ENCODE measurements at places on chromosomes 12 and 14.

- DNase-seq, result no peak
Observed at GRCh38 chr14:89428546-89429198, 11.6 kb upstream of the FOXN3 start.

DNA sequence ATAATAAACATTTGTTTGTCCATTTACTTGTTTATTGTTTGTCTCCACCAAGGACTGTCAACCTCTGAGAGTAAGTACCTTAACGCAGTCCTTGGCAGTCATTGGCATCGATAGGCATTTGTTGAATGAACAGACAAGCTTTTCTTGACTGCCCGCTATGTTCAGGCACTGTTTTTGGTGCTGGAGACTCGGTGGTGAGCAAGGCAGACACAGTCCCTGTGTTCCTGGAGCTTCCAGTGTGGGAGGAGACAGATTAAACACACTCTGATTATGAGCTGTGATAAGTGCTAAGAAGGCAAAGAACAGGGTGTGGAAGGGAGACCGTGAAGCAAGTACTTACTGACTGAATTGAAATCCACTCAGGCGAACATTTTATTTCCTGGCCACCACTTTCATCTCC lies 1.2 kb downstream of the ATP6V0A2 start:
- DNase-seq, result no peak

GRCh38 chr14:49058511-49058910 lies 527.7 kb downstream of the RPS29 start:
- DNase-seq, result no peak

DNA sequence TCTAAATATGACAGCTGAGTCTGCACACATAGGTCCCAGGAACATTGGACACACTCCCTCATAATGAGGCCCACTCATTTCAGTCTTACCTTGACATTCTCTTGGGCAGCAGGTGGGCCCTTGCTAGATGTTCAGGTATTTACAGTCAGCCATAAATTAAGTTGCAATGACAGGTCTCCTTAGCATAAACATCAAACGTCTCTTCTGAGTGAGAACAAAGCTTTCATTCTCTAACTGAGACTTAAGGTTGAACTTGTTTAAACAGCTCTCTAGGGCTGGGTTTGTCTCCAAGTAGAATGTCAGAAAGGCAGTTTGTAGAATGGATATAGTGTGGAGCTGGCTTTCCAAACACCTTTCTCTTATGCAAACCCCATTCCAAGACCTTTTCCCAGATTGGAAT lies 10.3 kb downstream of the ACVR1B start:
- DNase-seq, result no peak

DNA sequence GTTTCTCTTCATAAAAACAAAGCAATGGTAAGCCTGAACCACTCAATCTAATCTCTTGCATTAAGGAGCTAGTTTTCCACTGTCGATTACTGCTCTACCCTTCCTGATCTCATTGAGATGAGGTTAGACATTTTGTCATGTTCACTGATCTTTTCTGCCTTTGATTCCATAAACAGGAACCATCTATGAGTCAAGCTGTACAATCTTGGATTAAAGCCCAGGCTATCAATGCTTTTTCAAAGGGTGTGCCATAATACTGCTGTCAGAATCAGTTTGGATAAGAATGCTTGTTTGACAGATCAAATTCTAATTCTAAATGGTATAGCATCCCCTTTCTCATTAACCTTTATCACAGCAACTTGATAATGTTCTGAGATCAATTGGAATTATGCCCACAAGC lies 16.1 kb downstream of the GRIP1 start:
- no peak for DNase-seq

DNA sequence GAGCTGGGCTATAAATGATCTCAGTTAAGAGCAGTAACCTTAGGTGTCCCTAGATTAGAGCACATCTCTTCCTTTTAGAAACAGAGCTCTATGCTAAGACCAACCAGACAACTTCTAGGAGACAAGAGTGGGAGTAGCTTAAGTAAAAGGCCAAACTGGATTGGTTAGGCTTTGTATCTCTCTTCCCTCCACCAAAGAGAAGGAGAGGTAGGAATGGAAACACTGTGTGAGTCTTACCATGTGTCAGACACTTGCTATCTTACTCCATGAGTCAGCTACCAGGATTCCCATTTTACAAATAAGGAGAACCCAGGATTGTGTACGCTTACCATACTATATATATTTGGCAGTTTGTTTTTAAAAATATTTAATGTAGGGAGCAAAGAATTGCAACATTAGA lies 122.9 kb downstream of the PAX9 start:
- DNase-seq, result no peak

DNA sequence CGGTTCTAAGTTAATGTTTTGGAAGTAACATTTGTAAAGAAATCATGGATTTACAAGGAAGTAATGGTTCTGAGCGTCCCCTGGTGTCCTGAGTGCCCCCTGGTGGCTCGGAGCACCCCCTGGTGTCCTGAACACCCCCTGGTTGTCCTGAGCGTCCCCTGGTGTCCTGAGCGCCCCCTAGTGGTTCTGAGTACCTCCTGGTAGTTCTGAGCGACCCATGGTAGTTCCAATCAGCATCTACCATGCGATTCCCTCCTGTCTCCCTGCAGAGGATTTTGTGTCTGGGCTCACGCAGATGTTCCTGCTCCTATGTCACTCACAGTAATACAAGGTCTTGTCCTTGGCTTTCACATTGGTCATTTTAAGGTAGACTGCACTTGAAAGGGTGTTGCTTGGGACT lies 1352.9 kb downstream of the TMEM121 start:
- DNase-seq, result no peak

DNA sequence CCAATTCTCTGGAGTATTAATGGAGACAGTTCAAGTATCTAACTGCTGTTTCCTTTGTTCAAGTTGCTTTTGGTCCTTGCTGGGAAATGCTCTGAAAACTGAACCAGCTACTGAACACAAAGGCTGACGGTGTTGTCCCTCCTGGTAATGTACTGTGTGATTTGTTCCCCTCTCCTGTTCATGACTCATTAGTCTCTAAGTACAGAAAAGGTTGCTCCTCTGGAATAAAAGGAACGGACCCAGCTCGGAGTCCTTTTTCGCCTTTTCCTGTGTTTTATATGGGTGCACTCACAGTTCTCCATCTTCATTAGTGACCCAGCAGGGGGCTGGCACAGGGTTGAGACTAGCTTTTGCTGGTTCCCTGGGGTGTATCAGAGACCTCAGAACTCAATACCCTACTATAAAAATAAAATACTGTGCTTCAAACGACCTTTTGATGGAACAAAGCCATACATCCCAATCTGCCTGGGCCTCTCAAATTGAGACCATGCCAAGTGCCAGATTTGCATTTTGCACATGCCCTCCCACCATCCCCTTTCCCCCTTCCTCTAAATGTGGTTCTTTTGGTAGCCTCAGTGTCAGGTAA lies 269.7 kb downstream of the RAD51B start:
- peak; percentile 68 for DNase-seq

DNA sequence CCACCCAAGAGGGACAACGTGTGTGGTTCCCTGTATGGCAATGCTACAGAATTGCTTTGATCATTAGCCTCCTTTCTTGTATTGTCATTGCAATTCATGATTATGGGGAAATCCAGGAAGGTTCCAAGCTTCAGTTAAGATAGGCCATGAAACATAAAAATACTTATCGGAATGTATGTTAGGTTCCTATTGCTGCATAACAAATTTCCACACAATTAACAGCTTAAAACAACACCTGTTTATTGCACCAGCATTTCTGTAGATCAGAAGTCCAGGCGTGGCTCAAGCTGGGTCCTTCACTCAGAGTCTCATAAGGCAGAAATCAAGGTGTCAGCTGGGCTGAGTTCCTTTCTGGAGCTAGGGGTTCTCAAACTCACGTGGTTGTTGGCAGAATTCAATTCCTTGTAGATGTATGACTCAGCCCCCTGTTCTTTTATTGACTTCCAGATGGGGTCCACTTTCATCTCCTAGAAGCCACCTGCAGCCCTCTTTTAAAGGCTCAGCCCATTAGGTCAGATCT lies 365.6 kb upstream of the TMPO start:
- DNase-seq, result no peak

DNA sequence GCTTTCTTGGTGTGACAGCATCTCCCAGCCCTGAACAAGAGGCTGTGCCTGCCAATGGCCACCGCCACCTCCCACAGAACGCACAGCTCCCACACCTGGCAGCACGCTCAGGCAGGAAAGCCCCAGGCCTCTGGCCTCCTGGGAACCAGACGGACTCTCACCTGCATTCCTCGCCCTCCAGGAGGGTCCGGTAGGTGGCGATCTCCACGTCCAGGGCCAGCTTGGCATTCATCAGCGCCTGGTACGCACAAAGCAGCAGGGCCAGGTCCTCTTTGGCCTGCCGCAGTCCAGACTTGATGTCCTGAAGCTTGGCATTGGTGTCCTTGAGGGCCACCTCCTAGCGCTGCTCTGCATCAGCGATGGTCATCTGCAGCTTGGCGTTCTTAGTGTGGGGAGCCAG lies 12.1 kb upstream of the KRT77 start:
- DNase-seq, result no peak

DNA sequence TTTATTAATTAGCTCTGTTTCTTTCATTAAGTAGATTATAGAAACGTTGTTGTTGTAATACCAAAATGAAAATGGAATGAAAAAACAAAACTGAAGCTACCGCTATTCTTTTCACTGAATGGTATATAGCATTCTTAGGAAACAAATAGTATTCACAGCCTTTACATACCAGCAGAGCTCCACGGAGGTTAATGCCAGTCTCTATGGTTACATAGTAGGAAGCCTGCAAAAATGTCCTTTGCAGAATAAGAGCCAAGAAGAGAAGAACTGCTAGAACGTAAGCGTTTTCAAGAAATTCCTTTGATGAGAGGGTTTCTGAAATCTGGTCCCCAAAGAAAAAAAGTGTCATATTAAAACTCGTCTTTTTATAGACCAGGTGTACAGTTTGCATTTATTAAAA lies 30.6 kb downstream of the ABCC9 start:
- no peak for DNase-seq

DNA sequence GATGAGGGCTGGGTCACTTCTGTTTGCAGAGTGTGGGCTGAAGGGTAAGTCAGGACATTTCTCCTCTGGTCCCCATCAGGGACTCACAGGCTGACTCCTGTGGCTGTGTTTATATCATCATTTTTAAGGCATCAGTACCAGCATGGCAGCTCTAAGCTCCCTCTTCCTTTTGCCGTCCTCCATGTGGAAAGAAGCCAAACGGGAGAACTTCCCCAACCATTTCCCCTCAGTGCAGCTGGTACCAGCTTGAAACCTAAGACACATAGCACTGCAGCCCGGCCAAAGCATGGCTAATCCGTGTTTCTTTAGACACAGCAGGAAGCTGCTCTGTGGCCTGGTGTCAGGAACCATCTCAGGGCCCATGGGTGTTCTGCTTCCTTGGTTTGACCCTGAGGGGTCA lies 31.9 kb upstream of the ATP2A2 start:
- DNase-seq, result no peak

GRCh38 chr12:124993626-124994436 lies at the start of gene BRI3BP:
TSS of gene BRI3BP (plus strand) at chr12:124993645. CDS start at chr12:124993791, 146 bp downstream.
- DNase-seq, result peak; percentile 51

DNA sequence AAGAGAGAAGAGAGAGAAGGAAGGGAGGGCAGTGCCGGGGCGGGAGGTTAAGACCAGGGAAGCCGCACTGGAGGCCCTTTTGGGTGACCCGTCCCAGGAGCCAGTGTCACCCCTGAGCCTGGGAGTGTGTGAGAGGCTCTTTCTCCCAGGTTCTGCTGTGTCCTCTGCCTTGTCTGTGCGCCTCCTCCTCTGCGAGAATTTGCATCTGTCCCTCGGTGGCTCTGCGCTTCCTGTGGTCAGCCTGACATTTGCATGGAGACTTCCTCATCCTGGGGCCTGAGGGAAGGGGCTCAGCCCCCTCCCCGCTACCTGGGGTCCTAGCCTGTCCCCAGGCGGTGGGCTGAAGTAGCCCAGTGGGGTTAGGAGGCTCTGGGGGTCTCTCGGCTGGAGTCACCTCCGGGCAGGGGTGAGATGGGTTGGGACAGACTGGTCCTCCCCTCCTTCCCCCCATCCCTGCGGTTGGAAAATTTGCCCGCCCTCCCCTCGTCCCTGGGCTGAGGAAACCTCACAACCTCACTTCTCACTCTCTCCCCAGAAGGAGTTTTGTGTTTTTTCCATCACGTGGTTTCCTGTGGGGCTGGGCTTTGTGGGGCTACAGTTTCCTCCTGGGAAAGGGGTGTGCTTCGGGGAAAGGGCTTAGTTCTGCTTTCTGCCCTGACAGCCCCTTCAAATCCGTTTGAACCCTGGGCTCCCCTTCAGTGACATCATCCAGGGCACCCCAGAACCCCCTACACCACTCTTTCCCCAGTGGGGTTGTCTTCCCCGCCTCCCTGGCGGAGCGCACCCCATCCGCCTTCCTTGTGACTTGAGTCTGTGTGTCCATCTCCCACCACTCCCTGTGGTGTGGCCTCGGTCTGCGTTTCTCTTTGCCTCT lies 2.5 kb downstream of the PTPN6 start:
- DNase-seq, result no peak

DNA sequence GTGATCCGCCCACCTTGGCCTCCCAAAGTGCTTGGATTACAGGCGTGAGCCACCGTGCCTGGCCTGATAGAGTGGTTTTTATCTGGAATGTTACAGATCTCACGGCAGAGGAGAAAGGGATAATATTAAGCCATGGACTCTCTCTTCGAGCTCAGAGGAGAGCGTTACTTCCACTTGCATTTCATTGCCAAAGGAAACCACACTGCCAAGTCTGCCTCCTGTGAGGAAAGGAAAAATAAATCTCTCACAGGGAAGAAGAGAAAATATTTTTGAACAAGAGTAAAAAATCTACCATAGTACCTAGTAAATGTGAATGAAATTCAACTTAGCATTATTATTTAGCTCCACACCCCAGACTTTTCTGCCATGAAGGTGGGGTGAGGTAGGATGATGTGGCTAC lies 319.2 kb upstream of the PRICKLE1 start:
- DNase-seq, result no peak

DNA sequence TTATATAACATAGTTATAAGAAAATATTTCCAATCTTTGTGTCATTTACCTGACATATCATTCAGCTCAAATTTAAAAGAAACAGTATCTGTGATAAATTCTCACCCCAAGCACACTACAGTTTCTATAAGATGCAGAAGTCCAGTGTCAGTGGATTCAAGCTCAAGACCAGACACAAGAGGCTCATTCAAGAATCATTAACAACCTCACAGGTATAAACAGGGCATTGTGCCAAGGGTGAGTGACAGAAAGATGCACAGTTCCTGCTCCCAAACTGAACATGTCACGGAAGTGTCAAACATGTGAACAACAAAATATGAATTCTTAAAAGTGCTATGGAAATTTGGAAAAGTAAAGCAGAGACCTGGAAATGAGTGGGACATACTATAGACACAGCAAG lies 12.8 kb downstream of the ATP2B1 start:
- DNase-seq, result no peak

GRCh38 chr12:34022079-34022830 lies at the start of gene ALG10:
TSS of gene ALG10 (plus strand) at chr12:34022496. CDS start at chr12:34022600, 104 bp downstream.
- DNase-seq, result peak; percentile 74

GRCh38 chr12:54981796-54982195 lies 2.8 kb downstream of the TESPA1 start:
- no peak for DNase-seq

GRCh38 chr12:79452906-79453305 lies 237.9 kb downstream of the PAWR start:
- no peak for DNase-seq

Data from HEK293T (cell line).